Activated T-helper 1 cell treated with anti-CD3 and anti-CD28 coated beads, Interleukin-2, amount 50 U/mL, for 16 hours (primary cell): ENCODE measurements at places on chromosomes 5 and 9.

DNA sequence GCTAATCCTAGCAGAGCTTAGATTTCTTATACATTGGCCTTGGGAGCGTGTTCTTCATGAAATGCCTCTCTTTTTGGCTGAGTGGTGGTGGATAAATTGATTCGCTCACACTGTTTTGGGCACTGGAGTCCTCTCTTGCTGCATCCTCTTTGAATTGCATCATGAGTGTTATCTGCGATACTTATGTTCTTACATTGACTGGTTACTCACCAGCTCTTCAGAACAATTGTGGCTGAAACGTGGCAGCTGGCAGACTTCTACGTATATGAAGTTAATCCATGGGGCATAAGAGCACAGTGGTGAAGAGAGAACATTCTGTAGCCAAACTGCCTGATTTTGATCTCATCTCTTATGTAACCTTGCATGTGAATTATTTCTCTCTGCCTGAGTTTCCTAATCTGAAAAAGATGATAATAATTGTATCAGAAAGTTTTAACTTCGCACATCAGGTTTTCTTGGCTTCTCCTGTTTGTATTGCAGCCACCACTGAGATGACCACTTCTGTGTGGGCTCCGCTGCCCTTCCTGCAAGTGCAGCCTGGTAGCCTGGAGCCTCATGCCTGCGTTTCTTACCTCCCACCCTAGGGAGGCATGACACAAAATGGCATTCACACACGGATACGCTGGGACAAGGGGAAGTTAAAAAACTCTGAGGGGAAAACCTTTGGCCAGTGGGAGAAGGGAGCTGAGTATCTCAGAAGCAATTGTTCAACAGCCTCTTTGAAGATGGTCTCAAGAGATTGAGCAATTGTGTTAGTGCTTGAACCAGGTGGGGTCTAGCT is 295.2 kb downstream of the ARHGAP26 start:
- DNase-seq: no peak

- DNase-seq: no peak
Observed at GRCh38 chr9:74503666-74504065, 6.5 kb downstream of the RORB start.

- no peak for DNase-seq
Observed at GRCh38 chr5:42620579-42621216, 135.9 kb upstream of the CCDC152 start.

- DNase-seq: no peak
Observed at GRCh38 chr5:89128092-89128491, 245.1 kb upstream of the MEF2C start.
